ENCODE measurements at places on chromosomes 2 and 18.

DNA sequence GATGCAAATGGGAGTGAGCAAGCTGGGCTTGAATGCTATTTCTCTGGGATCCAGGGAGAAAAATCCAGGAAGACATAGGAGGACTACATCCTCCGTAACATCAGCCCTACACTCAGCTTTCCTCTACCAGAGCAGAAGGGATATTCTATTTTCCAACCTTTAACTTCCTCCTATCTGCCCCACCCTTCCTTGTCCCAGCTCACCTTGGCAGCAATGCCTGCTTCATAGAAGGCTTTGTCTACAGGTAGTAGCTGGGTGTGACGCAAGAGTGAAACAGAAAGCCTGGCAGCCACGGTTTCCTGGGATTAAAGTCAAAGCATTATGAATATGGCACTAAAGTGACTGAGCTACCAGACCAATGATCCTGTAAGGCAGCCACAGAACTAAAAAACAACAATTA, 3.9 kb downstream of the KRTCAP3 start:
- no peak for DNase-seq

GRCh38 chr2:66697366-66697765, 262.4 kb downstream of the MEIS1 start:
- no peak for DNase-seq

GRCh38 chr18:43571078-43571689, 293.9 kb upstream of the SYT4 start:
- peak; percentile 21 for DNase-seq

DNA sequence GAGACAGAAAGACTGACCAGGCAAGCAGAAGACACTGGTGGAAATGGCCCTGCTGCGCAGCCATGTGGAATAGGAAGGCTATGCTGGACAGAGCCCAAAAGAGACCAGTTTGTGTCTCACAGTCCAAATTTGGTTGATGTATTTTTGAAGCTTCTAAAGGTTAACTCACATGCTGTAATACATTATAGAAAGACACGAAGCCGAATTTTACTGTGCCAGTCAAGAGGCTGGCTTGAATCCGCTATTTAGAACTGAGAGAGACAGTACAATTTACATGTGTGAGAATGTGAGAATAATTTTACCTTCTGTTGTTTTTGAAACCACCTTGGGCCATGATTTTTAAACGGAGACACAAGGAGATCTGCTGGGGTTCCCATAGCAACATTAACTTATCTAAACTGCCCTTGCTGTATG, 113.6 kb downstream of the METTL8 start:
- no peak for DNase-seq

DNA sequence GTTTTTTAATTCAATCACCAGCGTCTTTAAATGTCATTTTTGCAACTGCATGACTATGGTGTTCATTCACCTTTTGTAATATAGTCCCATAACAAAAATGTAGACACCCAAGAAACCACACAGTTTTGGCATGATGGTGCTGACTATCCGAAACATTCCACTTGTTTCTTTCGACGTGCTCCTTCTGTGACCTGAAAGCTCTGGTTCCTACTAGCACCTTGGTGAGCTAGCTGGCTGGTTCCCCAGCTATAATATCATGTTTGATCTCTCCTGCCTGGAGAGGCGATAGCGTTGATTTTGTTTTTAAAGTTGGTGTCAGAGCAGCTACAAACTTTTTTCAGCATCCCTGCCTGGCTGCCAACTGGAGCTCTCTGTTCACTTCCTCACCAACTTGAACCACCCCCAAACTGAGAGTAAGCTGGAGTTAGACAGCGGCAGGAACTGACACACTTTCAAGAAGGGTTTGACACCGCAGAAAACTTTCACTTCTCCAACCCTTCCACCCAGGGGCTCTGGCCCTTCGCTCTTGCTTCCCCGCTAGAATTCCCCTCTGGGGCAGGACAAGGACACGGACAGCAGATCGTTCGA, 1.1 kb downstream of the ATAD2B start:
- peak; percentile 48 for DNase-seq

DNA sequence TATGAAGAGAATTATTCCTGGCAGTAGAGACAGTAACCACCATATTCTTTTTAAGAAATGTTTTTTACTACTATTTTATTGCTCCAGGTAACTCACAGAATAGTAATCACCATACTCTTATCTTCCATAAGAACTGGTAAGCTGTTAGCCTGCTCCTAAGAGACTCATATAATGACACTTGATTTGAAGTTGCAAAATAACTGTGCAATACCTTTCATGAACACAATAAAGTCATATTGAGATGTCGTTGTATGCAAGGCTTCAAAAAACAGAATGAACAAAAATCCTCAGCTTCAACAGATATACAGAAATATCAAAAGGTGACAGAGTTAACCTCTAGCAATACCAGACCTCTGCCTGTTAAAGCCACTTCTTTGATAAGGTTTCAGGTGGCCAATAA, 360.1 kb downstream of the NBAS start:
- no peak for DNase-seq

DNA sequence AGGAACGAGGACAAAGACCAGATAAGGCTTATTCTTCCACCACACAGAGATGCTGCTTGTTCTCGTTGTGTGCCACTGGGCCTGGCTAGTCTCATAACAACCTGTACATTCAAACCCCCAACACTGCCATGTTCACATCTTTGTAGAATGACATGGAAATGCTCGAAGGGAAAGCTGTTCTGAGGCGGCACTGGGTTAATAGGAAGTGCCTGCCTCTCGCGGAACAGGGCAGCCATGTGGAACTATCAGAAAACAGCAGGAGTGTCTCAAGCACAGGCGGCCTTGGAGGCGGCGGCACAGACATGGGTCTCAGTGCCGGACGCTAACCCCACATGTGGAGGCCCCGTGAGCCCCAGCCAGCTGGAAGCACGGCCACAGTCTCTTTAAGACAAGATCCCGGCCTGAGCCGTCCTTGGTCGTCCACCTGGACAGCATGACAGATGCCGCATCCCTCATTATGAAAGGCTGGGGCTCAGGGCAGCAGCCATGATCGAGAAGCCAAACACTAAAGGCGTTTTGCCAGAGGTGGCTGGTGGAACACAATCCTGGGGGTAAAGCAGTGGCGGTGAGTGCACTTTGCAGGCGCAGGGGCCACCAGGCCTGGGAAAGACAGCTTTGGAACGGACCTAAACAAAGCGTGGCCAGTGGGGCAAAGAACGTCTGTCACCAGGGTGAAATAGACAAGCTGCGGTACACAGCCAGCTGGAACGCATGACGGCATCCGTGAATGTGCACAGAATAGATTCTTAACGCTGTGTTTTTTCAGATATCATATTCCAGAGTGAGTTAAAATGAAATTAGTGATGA, 161.0 kb downstream of the HDAC4 start:
- no peak for DNase-seq

DNA sequence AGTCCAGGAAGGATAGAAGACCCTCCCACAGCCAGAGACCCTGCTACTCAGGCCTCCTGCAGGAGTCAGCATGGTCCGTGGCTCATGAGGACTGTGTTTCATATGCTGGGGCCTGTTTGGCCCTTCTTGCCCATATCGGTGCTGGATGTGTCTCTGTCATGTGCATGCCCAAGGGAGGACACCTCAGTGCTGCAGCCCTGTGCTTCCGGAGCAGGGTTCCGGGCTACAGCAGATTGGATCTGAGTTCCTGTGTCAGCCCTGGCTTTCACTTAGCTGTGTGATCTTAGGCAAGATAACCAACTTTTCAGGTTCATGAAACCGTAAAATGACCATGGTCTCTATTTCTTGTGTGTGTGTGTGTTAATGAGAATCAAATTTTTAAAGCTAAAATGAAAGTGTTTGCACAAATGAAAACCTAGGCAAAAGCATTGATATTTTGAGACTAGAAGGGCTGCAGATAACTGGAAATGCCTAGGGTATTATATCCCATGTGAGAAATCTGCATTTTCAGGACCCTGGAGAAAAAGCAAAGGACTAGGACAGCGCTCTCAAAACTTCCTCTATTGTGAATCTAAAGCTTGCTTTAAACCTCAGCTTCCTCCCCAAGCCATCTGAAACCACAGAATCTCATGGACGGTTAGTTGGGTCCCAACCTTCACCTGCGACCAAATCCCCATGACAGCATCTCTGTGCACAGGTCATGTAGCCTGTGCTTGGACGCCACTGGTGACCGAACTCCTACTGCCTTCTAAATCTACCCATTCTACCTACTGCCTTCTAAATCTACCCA, 58.8 kb upstream of the CAPN13 start:
- no peak for DNase-seq

GRCh38 chr2:88628571-88628939, 1.3 kb upstream of the EIF2AK3 start:
- no peak for DNase-seq

DNA sequence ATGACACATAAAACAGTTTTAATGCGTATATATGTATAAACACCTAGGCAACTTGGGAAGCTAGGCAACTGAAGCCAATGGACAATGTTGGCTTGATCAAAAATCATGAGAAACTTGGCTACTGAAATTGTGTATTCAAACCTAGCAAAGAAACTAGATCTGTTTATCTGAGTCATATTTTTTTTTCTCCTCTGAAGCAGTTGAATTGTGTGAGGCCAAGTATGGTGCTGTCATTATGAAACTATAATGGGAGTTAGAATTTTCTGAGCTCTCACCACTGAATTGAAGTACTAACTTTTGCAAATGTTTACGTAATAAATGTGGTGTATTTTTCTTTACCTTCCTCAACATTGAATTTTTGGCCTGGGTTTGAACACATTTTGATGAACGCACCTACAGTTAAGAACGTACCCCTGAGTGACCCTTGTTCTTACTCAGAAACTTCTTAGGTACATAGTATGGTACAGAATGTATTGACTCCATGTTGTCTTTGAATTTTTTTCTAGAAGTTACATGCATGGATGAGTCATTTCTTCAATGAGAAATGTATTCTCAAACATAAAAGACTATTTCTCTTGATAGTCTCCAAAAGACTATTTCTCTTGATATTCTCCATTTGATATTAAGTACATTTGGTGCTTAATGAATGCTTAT, 23.8 kb downstream of the CD28 start:
- DNase-seq, result no peak
